NCI-H1105 (cell line): ENCODE measurements at places on chromosomes 2 and 18.

- DNase-seq: peak; percentile 82
Observed at GRCh38 chr18:76524900-76525698, 30.1 kb upstream of the ZNF516 start.

- DNase-seq: no peak
Observed at GRCh38 chr2:168147830-168148794, 99.3 kb downstream of the STK39 start.

DNA sequence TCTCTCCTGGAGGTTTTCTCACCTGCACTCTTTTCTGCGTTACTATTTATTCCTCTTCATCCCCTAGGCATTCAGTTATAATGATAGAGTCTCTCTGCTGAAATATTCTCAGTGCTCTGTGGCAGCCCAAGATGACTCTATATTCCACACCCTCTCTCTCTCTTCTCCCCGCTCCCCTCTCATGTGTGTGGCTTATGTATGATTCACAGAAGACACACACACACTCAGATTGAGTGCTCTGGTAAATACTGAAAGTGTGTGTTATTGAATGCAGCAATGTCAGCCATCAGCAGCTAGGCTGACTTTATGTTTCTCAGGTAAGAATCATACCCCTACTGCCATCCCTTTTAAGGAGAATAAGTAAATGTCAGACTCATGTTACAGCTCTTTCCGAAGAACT lies 201.2 kb downstream of the SLC4A10 start:
- no peak for DNase-seq

DNA sequence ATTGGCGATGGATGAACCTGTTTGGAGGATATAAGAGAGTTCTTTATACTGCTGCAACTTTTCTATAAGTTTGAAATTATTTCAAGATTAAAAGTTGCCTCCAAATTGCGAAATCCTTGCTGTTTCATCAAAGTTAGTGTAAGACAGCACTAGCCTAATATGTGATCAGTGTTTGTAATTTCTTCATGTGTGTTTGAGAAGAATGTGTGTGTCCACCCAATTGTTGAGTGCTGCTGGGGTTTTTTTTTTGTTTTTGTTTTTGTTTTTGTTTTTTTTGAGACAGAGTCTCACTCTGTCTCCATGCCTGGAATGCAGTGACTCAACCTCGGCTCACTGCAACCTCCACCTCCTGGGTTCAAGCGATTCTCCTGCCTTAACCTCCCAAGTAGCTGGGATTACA lies 33.4 kb downstream of the CDK15 start:
- DNase-seq: no peak

- no peak for DNase-seq
Observed at GRCh38 chr2:61722800-61723199, 131.1 kb downstream of the FAM161A start.

- no peak for DNase-seq
Observed at GRCh38 chr2:238494573-238494961, 67.8 kb downstream of the ASB1 start.
